H1 (cell line): ENCODE measurements at places on chromosomes 11 and 22.

- no peaks in the 10 kb centered on the region for H3K36me3 ChIP-seq
- DNase-seq, result no peak
- H3K4me3 ChIP-seq, result no peak overlapping the region
- H3K4me1 ChIP-seq, result peaks cover 6% of the 10 kb centered on the region; the same call in 1 of the 2 replicates
- H3K27me3 ChIP-seq, result no peaks in the 10 kb centered on the region
These were observed 7.9 kb downstream of the NPTXR start for GRCh38 chr22:38835888-38836301.

GRCh38 chr11:46099963-46100316 is 21.3 kb downstream of the PHF21A start:
- no peak overlapping the region for H3K27ac ChIP-seq
- no peak overlapping the region for H3K4me3 ChIP-seq
- no peaks in the 10 kb centered on the region for H3K27me3 ChIP-seq
- no peaks in the 10 kb centered on the region for H3K36me3 ChIP-seq

- H3K27ac ChIP-seq, result no peak overlapping the region
- no peak overlapping the region for H3K4me3 ChIP-seq
- DNase-seq, result no peak
- H3K4me1 ChIP-seq, result no peaks in the 10 kb centered on the region
- no peaks in the 10 kb centered on the region for H3K36me3 ChIP-seq
These were observed 303.4 kb downstream of the FAT3 start for GRCh38 chr11:92528001-92528400.

GRCh38 chr22:46730568-46731245 is 7.3 kb downstream of the CERK start:
- no peak overlapping the region for H3K27ac ChIP-seq
- no peaks in the 10 kb centered on the region for H3K27me3 ChIP-seq
- H3K36me3 ChIP-seq, result no peaks in the 10 kb centered on the region
- peaks cover 9% of the 10 kb centered on the region for H3K4me1 ChIP-seq
- DNase-seq, result no peak
- no peak overlapping the region for H3K4me3 ChIP-seq

- no peaks in the 10 kb centered on the region for H3K36me3 ChIP-seq
- no peaks in the 10 kb centered on the region for H3K4me1 ChIP-seq
- no peak overlapping the region for H3K27ac ChIP-seq
These were observed 48.1 kb upstream of the GRAMD1B start for GRCh38 chr11:123381817-123382554.

- H3K4me3 ChIP-seq, result no peak overlapping the region
- DNase-seq, result no peak
- H3K27me3 ChIP-seq, result no peaks in the 10 kb centered on the region
- H3K4me1 ChIP-seq, result no peaks in the 10 kb centered on the region
These were observed 63.2 kb downstream of the GRIA4 start for GRCh38 chr11:105673089-105673488.

- H3K27ac ChIP-seq, result no peak overlapping the region; the same call in 1 of the 2 replicates
- H3K4me1 ChIP-seq, result peaks cover 20% of the 10 kb centered on the region
- DNase-seq, result no peak
- peaks cover 19% of the 10 kb centered on the region for H3K36me3 ChIP-seq
These were observed 12.1 kb upstream of the ADORA2A start for GRCh38 chr22:24414984-24415945.

- no peaks in the 10 kb centered on the region for H3K27me3 ChIP-seq
- no peak overlapping the region for H3K4me3 ChIP-seq
- H3K27ac ChIP-seq, result no peak overlapping the region
- no peak for DNase-seq
- no peaks in the 10 kb centered on the region for H3K4me1 ChIP-seq
These were observed 12.0 kb downstream of the ALG8 start for GRCh38 chr11:78127403-78127802.

GRCh38 chr22:31945443-31945855 is 1.1 kb downstream of the YWHAH start:
- no peaks in the 10 kb centered on the region for H3K27me3 ChIP-seq
- peak overlapping the region; percentile 80 for H3K4me3 ChIP-seq
- peaks cover 14% of the 10 kb centered on the region; the same call in 1 of the 2 replicates for H3K4me1 ChIP-seq
- peaks cover 3% of the 10 kb centered on the region for H3K36me3 ChIP-seq
- H3K27ac ChIP-seq, result peak overlapping the region; percentile 91; the same call in 1 of the 2 replicates

DNA sequence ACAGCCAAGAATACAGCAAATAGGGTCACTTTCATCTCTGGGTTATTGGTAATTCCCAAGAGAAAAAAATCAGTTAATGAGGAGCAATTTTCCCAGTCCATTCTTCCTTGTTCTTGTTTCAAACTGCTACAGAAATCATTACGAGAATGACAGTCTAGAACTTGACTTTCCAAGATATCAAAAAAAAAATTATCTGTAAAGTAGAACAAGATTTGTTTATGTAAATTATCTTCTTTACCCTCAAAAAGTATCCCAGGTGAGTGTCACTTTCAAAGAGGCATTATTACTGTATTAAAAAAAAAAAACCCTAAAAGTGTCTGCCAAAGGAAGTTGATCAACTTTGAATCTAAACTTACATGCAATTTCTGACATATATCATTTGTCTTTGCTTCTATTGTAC is at the start of gene OR5W2:
TSS of gene OR5W2 (minus strand) at position 101 of the 400 bp plus-strand sequence. CDS start at position 101, 0 bp downstream.
- H3K36me3 ChIP-seq, result no peaks in the 10 kb centered on the region
- no peak within 1 kb of the TSS for H3K4me3 ChIP-seq
- DNase-seq, result no peak
- H3K27ac ChIP-seq, result no peak within 1 kb of the TSS
- no peaks in the 10 kb centered on the region for H3K4me1 ChIP-seq

- DNase-seq, result no peak
- peaks cover 22% of the 10 kb centered on the region for H3K4me1 ChIP-seq
- H3K27me3 ChIP-seq, result no peaks in the 10 kb centered on the region
- no peak overlapping the region for H3K27ac ChIP-seq
- H3K36me3 ChIP-seq, result no peaks in the 10 kb centered on the region
- no peak overlapping the region for H3K4me3 ChIP-seq
These were observed 83.3 kb downstream of the GGT1 start for GRCh38 chr22:24686280-24686679.

DNA sequence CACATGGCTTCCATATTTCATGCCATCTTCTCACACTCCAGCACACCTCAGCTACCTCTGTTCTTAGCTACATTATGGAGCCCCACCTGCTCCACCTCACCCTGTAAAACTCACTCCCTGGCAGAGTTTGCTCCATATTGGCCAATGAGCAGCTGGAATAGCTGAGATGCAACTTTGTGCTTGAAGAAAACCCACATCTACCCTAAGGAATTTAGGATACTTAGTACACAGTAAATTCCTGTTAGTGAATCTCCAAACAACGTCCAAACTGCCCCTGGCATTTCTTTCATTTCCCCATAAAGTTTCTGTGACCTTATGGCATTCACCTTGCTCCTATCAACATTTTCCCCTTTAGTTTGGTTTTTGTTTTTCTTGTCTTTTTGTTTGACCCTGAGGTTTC is 2.2 kb upstream of the VWCE start:
- peaks cover 4% of the 10 kb centered on the region; the same call in 1 of the 2 replicates for H3K27me3 ChIP-seq
- H3K27ac ChIP-seq, result no peak overlapping the region
- H3K4me3 ChIP-seq, result no peak overlapping the region

- no peaks in the 10 kb centered on the region for H3K4me1 ChIP-seq
- no peaks in the 10 kb centered on the region for H3K36me3 ChIP-seq
- no peak overlapping the region for H3K27ac ChIP-seq
These were observed 135.0 kb downstream of the BRD1 start for GRCh38 chr22:49692499-49693225.
